Stimulated activated CD4-positive, alpha-beta T cell treated with anti-CD3 and anti-CD28 coated beads, TNF-alpha, amount 100 ng/mL, for 1 hour (primary cell): ENCODE measurements at places on chromosomes 3 and 15.

GRCh38 chr15:80695099-80695910, at the start of gene ABHD17C:
Gene ABHD17C (plus strand): TSS chr15:80695310. CDS start chr15:80695430, 120 bp downstream.
- DNase-seq, result no peak

DNA sequence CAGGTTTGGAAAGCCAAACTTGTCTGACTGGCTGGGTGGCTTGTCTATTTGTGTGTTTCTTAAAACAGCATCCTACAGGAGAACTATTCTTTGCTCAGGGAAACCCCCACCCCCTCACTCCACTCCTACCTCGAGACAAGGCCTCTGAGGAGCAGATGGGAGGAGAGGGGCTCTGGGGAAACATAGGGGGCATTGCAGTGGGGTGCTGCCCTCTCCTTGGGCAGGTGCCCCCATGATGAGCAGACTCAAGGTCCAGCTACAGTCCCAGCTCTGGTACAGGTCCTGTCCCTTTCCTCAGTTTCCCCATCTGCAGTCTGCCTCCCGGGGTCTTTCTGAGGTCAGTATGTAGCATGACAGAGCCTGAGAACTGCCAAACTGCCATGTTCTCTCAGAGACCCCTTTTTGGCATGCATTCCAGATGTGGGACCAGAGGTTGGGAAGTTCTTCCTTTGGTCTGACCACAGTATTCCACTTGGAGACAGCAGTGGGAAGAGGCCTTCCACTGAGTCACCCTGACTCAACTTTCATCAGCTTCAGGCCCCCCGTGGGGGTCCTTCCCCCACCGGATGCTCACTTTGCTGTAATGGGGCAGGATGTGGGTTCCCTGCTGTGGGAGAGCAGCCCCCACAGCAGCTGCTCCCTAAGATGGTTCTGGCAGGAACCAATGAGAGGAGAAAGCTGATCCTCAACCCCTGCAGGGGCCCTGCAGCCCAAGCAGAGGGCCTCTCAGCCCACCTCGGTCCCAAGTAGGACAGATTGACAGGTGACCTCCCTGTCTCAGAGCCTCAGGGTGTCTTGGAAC, 32.3 kb upstream of the CYP11A1 start:
- DNase-seq, result no peak

DNA sequence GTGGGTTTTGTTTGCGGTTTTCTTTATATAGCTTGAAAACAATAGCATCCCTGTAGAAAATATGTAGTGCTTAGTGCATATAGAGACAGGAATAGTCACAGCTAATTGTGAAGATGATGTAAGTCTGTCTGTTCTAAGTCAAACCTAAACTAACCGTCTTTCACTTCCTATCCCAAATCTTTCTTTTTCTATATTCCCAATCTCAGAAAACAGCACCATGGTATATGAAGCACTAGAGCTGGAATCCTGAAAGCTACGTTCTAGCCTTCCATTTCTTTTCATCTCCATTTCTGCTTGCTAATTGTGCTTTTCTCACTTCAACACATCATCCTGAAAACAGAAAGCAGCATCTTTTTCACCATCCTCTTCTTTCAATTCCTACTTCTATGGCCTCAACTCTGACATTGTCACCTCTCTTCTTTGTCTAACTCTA, 1235.5 kb downstream of the ROBO2 start:
- no peak for DNase-seq

DNA sequence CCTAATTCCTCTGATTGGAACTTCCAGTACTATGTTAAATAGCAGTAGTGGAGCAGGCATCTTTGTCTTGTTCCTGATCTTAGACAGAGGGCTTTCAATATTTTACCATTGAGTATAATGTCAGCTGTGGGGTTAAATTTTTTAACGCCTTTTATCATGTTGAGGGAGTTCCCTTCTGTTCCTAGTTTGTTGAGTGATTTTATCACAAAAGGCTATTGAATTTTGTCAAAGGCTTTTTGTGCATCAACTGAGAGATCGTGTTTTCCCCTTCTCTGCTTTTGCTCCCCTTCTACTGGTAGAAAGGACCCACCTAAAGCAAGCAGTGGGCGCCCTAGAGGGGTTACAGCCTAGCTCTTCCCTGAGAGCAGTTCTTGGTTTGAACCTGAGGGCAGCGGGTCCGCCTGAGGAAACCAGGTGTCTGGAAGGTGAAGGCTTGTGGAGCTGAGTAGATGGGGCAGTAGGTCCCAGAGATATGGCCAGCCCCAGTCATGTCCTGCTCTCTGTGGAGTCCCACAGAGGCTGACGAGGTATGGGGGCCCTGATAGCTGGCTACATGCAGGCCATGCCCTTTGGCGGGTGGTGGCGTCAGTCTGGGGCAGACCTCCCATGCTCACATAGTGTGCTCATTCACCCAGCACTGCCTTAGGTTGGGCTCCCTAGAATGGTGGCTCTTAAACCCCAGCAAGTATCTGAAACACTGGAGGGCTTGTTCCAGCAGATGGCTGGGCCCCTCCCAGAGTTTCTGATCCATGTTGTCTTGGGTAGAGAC, 11.3 kb downstream of the HDAC11 start:
- DNase-seq, result no peak

- no peak for DNase-seq
Measured at GRCh38 chr3:18946524-18946923, 201.8 kb upstream of the KCNH8 start.

DNA sequence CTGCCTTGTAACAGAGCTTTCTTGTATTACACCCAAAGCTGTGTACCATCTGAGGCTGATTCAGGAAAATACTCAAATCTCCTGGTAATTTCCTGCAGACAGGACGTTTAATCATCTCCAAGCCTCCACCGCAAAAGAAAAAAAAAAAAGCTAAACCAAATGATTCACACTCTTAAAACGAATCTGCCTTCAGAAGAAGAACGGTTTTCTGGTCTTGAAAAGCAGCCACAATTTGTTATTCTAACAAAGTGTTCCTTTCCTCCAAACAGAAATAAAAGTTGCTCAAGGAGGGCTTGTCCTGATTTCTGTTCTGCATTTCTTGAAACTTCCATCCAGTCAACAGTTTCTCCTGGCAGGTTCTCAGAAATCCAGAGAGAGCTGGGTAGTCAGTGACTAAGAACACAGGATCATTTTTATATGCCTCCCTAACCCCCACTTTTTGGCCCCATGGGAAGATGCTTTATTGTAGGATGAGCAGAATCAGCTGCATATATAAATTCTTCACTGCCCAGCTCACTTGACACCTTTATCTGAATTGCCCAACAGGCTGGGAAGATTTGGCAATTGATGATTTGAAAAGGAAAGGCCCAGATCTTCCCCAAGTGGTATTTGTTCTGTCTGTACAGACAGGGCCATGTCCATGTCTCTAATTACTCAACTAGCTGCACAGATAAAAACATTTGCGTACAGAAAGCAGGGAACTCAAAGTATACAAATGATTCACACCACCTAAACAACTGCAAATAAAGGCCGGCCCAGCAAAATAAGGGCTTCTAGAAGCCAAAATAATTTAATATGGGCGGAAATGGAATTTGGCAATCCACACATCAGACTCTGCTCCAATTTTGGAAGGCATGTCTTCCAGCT, 41.0 kb upstream of the PRICKLE2 start:
- DNase-seq, result no peak

- no peak for DNase-seq
Measured at GRCh38 chr3:8606701-8607231, 37.8 kb downstream of the SSUH2 start.

- DNase-seq, result no peak
Measured at GRCh38 chr3:184460276-184460675, 80.4 kb downstream of the CHRD start.

DNA sequence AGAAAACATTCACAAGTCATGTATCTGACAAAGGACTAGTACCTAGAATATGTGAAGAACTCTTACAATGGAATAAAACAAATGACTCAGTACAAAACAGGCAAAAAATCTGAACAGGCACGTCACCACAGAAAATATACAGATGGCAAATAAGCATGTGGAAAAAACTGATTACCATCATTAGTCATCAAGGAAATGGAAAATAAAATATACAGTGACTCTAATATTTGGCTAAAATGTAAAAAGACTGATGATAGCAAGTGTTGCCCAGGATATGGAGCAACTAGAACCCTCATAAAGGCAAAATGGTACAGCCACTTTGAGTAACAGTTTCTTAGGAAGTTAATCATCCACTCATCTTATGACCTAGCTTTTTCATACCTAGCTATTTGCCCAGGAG, 95.8 kb upstream of the ABHD17C start:
- DNase-seq, result no peak

GRCh38 chr3:17747174-17747889, 4.9 kb upstream of the TBC1D5 start:
- DNase-seq, result no peak

- DNase-seq, result no peak
Measured at GRCh38 chr3:139978966-139979365, 44.0 kb downstream of the CLSTN2 start.

GRCh38 chr15:54582863-54583643, 604.8 kb downstream of the UNC13C start:
- DNase-seq, result no peak

GRCh38 chr3:124513610-124513997, 216.6 kb upstream of the UMPS start:
- DNase-seq, result no peak

- DNase-seq, result no peak
Measured at GRCh38 chr3:105967117-105967516, 98.3 kb upstream of the CBLB start.

DNA sequence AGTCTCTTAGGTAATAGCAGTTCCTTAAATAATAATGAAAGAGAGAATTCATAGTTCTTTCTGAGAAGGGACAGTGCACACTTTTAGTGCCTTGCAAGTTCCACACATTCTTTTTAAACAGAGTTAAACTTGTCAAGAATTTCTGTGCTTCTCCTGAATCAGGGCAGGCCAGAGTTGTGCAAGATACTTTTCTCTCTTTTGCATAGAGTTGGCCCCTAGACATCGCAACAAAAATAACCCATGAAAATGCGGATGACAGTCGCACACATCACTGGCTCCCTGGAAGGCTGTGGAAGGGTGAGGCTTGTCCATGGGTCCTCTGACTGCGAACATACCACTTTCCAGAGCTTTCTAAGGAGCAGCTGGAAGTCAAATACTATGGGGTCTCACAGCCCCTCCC, 40.1 kb downstream of the FBLN2 start:
- no peak for DNase-seq

DNA sequence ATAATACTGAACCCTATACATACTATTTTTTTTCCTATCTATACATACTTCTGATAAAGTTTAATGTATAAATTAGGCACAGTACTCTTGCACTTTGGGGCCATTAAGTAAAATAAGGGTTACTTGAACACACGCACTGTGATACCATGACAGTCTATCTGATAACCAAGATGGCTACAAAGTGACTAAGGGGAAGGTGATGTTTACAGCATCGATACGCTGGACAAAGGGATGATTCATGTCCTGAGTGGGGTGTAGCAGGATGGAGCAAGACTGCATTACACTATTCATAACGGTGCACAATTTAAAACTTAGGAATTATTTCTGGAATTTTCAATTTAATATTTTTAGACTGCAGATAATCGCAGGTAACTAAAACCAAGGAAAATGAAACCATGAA, 30.0 kb upstream of the SLC2A2 start:
- DNase-seq, result no peak

DNA sequence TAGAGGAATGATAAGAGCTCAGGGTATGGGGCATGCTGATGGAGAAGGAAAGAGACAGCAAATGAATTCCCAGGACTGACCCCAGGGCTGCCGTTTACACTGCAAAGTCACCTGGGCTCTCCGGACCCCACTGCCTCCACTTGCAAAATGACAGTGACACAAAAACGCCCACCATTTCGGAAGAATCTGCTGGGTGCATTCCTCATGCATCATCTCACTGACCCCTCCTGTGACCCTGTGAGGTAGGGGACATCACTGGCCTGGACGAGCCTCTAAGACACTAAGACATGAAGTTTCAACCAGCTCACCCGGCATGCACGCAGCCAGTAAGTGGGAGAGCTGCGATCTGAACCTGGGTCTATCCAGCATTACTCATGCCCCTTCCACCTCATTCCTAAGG, 60.3 kb downstream of the PCSK6 start:
- no peak for DNase-seq

GRCh38 chr3:99958222-99958912, 140.7 kb downstream of the CMSS1 start:
- no peak for DNase-seq
